ENCODE measurements at places on chromosomes 16 and 17.
A peak's percentile ranks its signal among the peaks of the same experiment; 100 is the strongest.

DNA sequence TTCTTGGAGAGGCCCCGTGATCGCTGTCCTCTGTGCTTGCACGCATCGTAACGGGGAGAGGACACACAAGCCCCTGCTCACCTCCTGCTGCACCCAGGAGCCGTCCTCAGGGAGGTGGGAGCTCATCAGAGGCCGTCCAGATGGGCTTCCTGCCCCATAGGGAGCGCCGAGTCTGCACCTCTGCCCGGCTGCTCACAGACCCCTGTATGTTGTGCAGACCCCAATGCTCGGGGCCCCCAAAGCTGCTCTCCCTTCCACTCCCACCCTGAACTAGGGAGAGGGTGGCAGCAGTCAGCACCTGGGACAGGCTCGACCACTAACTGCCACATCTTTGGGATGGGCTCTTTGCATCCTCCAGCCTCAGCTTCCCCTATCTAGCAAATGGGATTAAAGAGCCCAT, 4.4 kb upstream of the ZNF469 start:
- no peak for DNase-seq

GRCh38 chr16:6018848-6019489, 921.4 kb upstream of the EEF2KMT start:
- DNase-seq, result no peak

DNA sequence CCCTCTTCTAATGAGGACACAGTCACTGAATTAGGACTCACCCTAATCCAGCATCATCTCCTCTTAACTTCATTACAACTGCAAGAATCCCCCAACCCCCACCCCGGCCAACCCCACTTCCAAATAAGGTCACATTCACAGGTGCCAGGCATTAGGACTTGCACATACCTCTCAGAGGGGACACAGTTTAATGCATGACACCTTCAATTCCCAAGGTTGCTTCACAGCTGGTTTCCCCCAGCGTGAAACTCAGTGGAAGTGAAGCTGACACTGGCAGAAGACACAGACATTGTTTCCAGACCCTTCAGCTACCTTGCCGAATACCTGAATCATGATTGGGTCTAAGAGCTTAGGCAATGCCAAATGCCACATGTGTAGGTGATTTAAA, 217.0 kb upstream of the DYNLRB2 start:
- no peak for DNase-seq

- DNase-seq, result no peak
These were observed 6.1 kb upstream of the RNF157 start for GRCh38 chr17:76246080-76247066.

GRCh38 chr16:370979-371514, 709 bp upstream of the MRPL28 start:
- no peak for DNase-seq

GRCh38 chr17:80254396-80255251, 6.0 kb upstream of the RNF213 start:
- DNase-seq, result peak; percentile 46

DNA sequence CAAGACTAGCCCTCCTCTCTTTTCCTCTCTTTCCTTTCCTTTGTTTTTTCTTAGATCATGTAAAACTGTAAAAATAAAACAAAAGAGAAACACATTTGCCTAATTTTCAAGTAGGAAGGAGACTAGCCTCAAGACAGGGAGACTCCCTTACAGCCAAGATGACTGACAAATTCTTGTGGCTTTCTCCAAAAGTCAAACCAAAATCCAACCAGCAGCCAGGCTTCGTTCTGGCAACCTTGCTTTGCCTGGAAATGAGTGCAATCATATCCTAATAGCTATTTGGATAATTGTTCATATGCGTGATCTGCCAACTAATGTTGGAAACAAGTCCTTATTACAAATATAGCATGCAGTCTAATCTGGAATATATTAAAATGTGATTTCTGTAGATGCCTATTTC, 868.9 kb upstream of the SOX9 start:
- no peak for DNase-seq

GRCh38 chr16:19696328-19696727, 21.7 kb downstream of the KNOP1 start:
- DNase-seq, result peak; percentile 9

- DNase-seq, result no peak
These were observed 102.8 kb upstream of the AXIN2 start for GRCh38 chr17:65664266-65664665.

DNA sequence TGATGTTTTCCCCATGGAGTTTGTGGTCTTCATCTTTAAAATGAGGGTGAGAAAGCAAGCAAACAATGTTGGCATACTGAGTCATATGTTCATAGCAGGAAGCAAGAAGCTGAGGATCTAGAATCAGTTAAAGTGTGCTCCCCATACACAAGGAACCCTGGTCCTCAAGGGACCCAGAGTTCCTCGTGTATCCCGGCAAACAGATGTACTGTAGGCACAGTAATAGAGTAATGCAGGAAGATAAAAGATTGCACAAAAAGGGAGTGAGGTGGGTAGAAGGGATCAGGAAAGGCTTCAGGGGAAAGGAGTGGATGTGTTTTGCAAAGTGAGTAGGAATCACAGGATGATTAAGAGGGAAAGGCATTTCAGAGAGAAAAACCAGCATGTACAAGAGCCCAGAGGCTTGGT, 412.3 kb upstream of the CDH11 start:
- no peak for DNase-seq

DNA sequence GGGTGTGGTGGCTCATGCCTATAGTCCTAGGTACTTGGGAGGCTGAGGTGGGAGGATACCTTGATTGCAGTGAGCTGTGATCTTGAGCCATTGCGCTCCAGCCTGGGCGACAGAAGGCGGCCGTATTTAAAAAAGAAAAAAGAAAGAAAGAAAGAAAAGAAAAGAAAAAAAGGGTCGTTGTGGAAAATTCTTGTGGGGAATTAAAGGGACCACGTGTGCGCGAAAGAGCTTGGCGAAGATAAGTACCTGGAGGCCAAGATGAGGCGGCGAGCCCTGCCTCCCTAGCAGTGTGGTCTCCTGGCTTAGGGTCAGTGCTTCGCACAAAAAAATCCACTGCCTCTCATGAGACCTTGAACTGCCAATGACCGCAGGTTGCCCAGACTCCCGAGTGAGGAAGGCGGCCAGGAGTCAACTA, 728 bp upstream of the NMT1 start:
- peak; percentile 3 for DNase-seq

DNA sequence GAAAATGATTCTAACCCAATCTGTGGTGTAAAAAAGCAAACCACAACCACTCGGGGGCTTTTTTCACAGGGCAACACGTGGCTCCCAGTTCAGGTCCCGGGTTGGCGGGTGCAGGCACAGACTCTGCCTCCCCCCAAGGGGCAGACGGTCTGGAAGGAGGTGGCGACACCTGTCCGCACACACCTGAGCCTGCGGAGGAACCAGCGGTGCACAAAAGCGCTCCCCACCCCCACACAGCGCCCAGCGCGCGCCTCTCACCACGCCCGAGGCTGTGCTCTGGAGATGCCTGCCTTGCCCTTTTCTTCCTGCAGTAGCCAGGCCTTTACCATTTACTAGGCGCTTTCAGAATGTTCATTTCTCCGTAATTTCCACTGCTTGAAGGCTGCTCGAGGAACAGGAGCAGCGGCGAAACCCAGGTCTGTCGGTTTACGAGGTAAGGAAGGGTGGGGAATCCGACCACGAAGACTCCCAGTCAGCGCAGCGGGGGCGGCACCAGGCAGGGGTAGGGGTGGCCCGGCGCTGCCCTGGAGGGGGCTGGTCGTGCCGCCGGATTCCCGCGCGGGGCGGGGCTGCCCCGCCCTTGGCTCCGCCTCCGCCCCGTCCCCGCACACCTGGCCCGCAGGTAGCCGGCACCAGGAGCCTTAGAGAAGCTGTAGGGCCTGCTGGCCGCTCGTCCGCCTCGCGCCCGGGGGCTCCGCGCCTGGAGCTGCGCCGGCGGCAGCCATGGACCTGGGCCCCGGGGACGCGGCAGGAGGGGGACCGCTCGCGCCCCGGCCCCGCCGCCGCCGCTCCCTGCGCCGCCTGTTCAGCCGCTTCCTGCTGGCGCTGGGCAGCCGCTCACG, at the start of gene USP43:
Gene USP43, plus strand, starts transcription at position 608 of the 842 bp plus-strand sequence. Its CDS starts 116 bp downstream, at position 724.
- peak; percentile 17 for DNase-seq

DNA sequence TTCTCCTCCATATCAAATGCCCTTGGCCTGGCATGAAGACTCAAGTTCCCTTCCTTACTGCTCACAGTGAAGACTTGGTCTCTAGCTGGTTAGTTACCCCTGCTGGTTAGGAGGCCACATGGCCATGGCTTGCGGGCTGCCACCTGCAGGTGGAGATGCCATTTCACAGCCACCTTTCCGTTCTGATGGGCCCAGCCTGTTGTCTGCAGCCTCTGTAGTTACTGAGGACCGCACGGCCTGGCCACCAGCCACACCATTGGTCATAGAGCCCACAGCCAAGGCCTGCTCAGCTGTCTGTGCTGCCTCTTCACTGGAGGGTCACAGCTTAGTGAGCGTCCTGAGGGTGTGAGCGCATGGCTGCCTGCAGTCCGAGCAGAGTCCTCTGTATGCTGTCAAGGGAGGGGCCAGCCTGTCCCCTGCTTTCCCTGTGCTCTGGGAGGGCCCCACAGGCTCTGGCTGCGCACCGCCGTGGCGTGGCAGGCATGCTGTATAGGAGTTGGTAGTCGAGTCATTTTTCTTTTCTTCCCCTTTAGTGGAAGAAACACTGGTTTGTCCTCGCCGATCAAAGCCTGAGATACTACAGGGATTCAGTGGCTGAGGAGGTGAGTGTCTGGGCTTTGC, 59.2 kb downstream of the PLD6 start:
- peak; percentile 19 for DNase-seq

DNA sequence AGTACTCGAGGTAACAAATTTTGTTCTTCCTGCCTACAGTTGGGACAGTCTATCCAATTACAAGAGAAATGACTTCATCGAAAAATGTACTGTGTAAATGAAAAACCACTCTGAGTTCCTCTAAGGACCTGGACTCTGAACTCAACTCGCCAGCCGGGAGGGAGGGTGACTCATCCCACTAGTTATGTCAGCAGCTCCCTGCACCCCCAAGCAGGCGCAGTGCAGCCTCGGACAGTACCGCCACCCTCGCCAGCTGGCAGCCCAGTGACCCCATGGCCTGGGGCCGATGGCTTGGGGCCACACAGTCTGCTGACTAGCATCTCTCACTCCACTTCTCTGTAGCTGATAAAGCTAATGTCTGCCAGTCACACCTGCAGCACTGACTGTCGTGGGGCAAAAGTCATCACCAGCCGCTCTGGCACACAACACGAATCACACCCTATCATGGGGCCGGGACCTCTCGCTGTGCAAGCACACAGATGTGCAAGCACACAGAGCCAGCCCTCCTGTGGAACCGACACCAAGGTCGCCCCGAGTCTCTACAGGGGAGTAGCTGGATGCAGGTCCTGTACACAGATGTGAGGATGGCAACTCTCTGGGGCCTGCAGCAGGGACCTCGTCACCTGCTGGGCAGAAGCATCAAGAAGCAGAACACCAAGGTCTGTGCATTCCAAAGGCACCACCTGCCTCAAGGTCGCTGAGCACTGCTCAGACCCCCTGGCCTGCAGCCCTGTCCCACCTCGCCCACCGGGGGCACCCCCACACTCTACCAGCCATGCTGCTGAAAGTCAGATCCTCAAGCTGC, 5.7 kb downstream of the CSNK1D start:
- DNase-seq, result peak; percentile 38

DNA sequence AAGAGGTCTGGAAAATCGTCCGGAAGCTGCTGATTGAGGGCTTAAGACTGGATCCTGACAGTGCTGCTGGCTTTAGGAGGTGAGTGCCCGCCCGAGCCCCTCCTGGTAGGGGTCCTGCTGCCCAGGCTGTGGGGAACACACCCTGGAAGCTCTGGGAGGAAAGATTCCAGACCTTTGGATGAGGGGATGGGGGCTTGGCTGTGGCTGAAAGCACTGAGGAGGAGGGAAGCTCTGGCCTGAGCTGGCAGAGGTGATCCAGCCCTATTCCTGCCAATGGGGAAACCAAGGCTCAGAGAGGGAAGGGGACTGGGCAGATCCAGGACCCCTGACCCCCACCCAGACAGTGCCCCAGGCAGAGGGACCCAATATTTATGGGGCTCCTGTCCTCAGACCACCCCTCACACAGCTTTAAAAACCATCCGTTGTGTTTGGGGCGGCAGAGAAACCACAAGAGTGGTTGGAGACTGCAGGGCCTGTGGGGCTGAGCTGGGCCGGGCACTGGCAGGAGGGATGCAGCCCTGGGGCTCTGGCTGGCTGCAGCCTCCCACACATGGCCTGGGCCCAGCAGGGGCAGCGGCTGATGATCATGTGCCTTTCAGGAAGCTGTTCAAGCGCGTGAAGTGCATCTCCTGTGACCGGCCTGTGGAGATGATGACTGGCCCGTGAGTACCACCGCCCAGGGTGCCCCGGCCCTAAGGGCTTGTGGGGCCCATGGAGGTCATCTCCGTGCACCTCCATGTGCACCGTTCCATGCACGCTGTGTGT, 22.8 kb downstream of the UBALD1 start:
- DNase-seq, result no peak

DNA sequence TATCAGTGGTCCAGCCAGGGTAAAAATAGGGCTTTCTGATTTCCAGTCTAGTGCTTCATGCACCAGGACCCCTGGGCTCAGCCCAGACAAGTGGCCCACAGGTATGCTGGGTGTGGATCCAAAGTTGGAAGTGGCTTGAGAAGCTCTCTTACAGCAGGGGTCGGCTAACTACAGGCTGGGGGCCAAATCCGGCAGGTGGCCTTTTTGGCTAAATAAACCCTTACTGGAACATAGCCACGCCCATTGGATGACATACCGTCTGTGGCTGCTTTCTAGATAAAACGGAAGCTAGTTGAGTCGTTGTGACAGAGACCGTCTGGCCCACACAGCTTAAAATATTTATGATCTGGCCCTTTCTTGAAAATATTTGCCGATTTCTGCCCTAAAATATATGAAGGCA, 119.0 kb upstream of the CDC42EP4 start:
- DNase-seq, result no peak

DNA sequence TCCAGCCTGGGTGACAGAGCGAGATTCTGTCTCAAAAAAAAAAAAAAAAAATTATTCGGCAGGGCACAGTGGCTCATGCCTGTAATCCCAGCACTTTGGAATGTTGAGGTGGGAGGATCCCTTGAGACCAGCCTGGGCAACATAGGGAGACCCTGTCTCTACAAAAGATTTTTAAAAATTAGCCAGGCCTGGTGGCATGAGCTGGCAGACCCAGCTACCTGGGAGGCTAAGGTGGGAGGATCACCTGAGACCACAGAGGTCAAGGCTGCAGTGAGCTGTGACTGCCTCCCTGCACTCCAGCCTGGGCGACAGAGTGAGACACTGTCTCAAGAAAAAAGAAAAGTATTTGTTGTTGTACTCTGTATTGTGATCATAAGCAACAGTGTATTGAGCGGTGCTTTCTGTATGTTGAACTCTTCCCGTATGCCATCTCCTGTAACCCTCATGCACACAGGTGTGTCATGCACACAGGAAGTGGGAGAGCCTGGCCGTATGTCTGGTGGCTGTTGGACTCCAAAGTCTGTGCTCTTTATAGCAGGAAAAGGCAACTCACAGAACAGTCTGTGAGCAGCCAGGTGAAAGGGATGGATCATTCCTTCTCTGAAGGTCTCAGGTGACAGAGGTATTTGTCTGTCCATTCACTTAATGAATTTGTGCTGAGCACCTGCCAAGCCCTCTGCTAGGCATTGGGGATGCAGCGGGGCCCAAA, 17.1 kb downstream of the CDH1 start:
- no peak for DNase-seq

GRCh38 chr16:12245921-12246720, 269.6 kb downstream of the SNX29 start:
- no peak for DNase-seq

- DNase-seq, result no peak
These were observed 75.5 kb downstream of the RAP1GAP2 start for GRCh38 chr17:2871720-2872119.
